COLO829 (cell line): ENCODE measurements at places on chromosomes 1 and 21.

GRCh38 chr1:156251527-156251926 lies 3.7 kb upstream of the PAQR6 start:
- peak; percentile 73 for DNase-seq

GRCh38 chr1:224433041-224433691 lies 1.4 kb downstream of the WDR26 start:
- no peak for DNase-seq

GRCh38 chr1:196181594-196181878 lies 426.7 kb downstream of the KCNT2 start:
- DNase-seq, result peak; percentile 6

DNA sequence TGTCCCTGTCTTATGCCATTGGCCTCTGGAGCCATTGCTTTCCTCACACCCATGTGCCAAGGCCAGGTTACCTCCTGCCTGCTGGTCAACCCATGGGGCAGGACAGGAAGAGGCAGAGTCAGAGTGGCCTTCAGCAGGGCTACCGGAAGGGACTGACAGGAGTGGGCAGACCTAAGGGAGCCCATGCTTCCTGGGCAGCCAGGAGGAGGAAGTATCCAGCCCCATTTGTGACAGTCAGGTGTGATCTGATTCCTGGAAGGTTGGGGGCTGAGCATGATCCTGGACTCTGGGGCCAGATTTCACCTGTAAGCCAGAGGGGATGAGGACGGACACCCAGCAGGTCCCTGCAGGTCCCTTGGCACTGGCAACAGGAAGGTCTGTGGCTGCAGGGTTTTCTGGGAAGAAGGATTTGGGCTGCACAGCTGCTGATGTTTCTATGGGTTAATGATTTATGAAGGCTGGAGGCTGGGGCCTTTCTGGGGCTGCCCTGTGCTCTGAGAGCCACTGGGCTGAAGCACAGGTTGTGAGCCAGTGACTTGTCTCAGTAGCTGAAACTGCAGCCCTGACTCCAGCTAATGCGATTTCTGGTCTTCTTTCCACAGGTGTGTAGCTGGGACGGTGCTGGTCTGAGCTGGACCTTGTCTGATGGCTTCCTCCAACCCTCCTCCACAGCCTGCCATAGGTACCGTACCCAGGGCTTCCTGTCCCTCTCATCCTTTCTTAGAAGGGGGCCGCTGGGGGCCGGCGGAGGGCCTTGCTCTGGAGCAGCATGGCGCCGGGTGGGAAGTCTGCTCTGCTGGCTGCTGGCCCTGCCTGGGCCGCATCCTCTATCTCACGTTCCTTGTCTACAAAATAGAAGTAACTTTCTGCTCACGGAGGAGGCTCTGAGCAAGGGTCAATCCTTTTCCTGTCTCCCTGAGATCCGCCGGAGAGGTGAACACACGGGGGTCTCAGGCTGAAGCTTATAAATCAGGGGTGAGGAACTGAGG lies 40.7 kb downstream of the ARHGEF10L start:
- DNase-seq, result no peak

GRCh38 chr1:77060000-77060399 lies 159.2 kb downstream of the PIGK start:
- no peak for DNase-seq

DNA sequence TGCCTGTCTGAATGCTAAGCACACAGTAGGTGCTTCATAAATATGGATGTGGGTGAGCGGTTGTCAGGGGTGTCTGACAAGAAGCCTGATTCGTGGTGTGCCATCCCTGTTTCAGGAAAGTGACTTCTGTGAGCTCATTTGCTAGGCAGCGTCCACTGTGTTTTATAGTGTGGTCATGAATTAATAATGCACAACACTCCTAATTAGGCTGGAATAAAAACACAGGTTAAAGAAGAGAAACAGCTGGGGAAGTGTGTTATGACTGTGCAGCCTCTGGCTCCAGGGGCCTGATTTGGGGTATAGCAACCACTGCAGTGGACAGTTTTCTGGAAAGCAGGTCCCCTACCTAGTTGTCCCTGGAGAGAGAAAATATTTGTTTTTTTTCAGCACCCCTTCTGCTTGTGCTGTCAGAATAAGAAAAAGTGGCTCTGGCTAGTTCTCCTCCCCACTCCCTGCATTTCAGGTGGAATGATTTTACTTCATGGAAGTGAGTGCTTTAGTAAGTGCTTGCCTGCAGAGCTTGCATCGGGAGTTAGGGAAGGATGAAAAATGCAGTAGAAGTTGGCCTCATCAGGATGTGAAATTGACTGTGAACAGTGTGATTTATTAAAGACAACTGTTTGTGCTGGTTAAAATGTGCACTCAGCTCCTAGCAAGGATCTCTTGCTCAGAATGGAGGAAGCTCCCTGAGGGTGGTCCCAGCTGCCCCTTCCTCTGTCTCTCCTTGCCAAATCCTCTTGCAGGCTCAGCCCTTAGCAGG lies 333.8 kb downstream of the HHAT start:
- no peak for DNase-seq

GRCh38 chr1:204988196-204988595 lies 54.8 kb upstream of the CNTN2 start:
- DNase-seq, result no peak
